KBM-7 (cell line): ENCODE measurements at places on chromosomes 2 and 18.

DNA sequence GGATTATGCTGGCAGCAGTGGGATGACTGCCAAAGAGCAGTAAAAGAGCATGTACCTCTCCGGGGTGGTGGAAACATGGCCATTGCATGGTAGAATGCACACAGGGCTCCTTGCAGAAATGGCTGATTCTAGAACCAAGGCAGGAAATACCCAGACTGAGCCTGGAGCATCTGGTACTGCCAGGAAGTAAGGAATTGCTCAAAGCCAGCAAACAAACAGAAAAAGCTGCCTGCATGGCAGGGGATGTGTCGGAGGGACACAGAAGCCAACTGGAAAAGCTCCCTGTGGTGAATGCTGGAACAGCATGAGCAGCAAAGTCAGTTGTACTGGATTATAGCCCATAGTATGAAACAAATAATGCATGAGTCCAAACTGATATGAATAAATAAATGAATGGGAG lies 78.0 kb upstream of the NFATC1 start:
- DNase-seq: no peak

GRCh38 chr2:33275689-33276444 lies 200.6 kb upstream of the RASGRP3 start:
- peak; percentile 15 for DNase-seq

GRCh38 chr2:66567729-66568128 lies 132.8 kb downstream of the MEIS1 start:
- DNase-seq: no peak

- no peak for DNase-seq
Measured at GRCh38 chr2:53021828-53022227, 745.8 kb upstream of the CHAC2 start.

GRCh38 chr18:9494778-9495331 lies 19.5 kb downstream of the RALBP1 start:
- DNase-seq: peak; percentile 28

- DNase-seq: peak; percentile 9
Measured at GRCh38 chr2:42046819-42047487, 868 bp upstream of the PKDCC start.

- no peak for DNase-seq
Measured at GRCh38 chr2:120737340-120738101, 1.9 kb downstream of the GLI2 start.

DNA sequence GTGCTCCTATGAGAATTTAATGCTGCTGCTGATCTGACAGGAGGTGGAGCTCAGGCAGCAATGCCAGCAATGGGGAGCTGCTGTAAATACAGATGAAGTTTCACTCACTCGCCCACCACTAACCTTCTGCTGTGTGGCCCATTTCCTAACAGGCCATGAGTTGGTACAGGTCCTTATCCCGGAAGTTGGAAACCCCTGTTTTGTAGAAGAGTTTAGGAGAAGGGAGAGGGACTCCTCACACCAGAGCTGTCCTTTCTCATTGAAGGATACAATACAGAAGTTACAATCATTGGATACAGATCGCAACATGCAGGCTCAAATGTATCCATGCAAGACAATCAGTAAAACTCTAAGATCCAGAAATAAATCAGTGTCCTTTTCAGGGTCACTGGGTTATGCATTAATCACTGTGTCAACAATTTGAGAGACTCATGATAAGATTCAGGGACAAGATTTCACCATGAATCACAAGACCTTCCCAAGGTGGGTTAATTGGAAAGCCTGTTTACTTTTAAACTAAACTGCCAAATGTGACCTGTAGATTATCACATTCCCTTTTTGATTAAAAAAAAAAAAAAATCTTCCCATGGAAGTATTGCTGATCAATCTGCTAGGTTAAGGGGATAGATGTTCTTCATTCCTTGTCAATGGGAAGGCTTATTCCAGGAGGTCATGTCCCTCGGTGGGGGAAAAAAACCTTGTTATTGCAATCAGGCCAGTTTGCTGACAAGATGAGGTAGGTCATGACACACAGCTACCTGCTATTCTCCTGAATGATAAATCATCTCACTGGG lies 97.2 kb downstream of the SP100 start:
- no peak for DNase-seq

DNA sequence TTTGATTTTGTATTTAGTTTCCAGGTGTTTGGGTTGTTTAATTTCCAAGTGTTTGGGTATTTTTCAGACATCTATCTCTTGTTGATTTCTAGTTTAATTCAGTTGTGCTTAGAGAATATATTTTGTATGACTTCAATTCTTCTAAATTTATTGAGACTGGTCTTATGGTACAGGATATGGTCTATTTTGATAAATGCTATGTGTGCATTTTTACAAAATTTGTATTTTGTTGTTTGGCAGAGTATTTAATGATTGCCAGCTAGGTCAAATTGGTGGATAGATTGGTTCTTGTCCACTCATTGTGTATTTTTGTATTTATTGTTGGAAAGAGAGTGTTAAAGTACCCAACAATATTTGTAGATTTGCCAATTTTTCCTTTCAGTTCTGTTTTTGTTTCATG lies 23.7 kb upstream of the LAMA1 start:
- DNase-seq: no peak

DNA sequence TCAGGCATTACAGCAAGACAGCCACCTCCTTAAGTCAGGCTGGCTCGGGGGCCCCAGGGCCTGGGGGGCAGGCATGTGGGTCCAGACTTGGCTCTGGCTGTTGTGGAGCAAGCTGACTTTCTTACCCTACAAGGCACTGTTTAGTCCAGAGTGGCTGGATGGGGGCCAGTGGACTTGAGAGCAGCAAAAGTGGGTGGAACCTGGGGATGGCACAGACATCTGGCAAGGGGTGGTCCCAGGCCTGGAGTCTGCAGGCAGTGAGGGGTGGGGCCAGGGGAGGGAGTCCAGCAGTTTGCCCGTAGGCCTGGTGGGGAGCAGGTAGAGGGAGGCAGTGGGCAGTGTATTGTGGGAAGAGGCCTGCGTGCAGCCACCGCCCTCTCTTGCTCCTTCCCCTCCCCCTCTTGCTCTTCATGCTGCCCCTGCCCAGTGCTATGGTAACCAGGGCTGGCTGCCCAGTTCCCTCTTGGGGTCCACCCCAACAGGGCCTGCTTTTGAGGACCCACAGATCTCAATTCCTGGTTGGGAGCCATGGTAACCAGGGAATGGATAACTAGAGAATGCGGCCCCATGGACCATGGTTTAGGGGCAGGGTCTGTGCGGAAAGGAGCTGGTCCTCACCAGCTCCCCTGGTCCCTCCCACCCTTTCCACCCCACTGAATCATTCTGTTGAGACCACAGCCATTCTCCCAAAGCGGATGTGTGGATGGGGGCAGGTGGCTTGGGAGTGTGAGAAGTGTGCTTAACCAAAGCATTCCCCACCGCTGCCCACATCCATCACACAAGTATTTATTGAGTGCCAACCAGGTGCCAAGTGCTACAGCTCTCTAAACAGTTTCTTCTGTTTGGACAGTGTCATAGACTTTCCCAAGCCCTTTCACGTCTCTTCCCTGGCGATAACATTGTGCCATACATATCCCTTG lies 19.3 kb downstream of the SPEG start:
- no peak for DNase-seq

DNA sequence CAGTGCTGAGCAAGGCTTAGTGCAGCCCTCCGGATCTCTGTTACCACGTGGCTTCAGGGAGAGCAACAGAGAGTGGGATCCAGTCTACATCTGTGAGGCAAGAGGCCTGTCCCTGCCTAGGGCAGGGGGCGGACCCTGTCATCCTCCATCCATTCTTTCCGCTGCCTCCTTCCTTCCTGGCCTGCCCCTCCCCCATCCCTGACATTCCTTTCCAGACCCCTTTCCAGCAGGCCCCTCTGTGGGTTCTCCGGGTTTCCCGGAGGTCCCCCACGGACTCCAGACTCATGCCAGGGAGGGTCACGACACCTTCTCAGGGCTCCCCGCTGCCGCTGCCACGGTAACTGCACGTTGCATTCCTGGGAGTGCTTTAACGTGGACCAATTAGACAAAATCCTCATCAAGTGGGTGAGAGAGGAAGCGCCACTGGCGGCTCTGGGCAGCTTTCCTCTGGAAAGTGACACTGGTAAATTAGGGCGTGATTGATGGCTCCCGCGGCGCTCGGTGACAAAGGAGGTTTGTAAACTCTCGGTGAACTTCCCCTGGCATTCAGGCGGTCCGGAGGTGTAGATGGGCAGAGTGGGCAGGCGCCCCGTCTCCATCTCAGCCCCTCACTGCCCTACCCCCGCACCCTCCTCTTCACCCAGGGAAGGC lies 11.4 kb downstream of the ATOH8 start:
- peak; percentile 54 for DNase-seq
